ENCODE measurements at places on chromosomes 1 and 21.

DNA sequence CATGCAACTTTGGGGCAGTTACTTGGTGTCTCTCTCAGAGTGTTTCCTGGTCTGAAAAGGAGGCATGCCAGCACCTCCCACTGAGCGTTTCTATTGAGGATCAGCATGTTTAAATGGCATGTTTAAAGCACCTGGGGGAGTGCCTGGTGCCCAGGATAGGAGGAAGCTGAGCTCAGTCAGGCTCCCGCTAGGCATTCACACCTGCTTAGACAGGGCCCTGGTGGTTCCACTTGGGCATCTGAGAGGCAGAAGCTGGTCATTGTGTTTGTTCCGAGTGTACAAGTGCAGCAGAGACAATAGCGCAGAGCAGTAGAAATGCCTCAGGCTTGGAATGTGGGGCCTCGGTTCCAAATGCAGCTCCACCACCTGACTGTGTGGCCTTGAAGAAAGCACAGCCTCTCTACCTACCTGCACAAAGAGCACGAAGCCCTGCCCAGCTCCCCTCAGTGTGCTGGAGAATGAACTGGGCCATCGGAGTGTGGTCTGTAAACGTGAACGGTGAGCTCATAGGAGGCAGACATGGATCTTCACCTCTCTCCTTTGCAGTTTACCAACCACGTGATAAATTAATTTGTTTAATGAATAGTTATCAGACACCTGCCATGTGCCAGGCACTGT is 20.3 kb upstream of the TMEM222 start:
- no peak for DNase-seq

DNA sequence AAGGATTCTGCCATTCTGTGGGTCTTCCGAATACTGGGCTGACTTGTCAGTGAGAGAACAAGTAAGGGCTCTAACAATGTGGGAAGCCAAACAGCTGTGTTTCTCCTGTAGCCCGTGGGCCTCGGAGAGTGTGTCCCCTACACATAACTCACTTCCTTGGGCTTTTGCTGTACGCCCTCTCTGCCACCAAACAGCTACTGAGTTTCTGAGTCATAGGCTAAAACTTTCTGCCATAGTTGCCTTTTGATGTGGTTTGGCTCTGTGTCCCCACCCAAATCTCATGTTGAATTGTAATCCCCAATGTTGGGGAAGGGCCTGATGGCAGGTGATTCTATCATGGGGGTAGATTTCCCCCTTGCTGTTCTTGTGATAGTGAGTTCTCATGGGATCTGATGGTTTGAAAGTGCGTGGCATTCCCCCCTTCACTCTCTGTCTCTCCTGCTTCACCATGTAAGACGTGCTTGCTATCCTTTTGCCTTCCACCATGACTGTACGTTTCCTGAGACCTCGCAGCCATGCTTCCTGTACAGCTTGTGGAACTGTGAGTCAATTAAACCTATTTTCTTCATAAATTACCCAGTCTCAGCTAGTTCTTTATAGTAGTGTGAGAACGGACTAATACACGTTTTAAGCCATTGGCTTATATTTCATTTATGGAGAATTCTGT is 194.8 kb upstream of the HMCN1 start:
- DNase-seq: no peak

DNA sequence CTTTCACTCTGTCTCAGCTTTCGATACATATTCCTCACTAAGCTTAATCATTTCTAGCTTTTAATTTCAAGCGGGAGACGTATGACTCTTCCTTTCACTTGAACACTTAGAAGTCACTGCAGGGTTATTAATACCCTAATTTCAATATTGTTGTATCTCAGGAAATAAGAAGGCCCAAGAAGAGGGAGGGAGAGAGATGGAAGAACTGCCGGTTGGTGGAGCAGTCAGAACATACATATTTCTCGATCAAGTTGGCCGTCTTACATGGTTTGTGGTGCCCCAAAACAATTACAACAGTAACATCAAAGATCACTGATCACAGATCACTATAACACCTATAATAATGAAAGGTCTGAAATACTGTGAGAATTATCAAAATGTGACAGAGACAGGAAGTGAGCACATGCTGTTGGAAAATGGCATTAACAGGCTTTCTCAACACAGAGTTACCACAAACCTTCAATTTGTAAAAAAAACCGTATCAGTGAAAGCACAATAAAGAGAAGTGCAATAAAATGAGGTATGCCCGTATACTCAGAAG is 145.4 kb upstream of the HP1BP3 start:
- no peak for DNase-seq

DNA sequence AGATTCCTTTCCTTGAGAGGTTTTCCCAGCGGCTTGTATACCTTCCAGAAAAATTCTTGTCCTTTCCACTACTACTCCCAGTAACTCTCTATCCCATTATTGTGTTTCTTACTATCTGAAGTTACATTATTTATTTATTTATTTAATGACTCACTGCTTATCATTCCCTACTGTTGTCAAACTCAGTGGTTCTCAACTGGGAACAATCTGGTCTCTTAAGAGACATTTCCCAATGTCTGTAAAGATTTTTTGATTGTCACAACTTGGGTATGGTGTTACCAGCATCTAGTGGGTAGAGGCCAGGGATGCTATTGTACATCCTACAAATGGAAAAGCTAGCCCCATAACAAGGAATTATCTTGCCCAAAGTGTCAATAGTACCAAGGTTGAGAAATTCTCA is 771.5 kb upstream of the ADGRL2 start:
- no peak for DNase-seq

DNA sequence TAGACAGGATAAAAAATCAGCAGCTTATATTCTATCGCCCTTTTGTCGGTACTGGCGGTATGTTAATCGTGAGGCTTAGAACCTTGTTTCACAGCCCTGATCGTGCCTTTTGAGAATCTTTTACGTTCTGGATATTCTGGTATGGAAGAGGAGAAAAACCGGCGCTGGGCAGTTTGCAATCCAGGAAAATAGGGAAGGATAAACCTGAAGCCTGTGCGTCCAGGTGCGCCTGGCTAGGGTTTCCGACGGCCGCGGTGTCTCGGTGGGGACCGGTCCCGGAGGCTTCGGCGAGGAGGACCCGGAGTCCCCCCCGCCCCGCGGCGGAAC is 258 bp upstream of the SYPL2 start:
- no peak for DNase-seq

DNA sequence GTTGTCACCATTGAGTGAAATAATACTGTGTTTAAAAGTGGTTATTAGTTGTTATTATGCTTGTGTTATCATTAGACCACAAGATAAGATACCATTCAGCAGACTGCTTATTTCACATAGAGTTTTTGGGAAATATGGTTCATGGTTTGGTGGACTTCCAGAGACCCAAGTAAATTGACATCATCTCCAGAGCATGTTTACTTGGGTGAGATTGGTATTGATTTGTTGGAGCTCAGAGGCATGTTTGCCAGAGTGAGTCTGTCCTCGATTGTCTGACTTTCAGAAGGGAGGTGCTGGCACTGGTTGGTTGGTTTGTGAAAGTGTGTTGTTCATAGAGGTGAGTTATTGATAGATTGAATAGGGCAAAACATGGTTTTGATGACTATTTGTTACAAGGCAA is 291.4 kb downstream of the TGFB2 start:
- DNase-seq: no peak

DNA sequence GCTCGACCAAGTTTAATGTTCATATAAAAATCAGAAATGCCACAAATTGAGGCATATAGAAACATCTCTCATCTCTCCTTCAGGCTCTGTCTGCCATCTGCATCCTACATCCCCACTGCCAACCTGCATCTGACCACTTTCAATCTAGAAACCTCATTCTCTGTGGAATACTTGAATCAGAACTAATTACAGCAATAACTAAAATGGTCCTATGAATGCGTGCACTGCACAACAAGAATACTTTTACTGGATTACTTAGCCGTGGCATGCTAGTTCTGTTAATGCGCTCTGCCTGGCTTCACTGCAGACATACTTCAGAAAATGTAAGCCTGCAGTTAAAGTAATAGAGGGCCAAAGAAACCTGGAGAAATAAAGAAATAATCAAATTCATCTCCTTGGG is 89.8 kb upstream of the NR5A2 start:
- DNase-seq: no peak

DNA sequence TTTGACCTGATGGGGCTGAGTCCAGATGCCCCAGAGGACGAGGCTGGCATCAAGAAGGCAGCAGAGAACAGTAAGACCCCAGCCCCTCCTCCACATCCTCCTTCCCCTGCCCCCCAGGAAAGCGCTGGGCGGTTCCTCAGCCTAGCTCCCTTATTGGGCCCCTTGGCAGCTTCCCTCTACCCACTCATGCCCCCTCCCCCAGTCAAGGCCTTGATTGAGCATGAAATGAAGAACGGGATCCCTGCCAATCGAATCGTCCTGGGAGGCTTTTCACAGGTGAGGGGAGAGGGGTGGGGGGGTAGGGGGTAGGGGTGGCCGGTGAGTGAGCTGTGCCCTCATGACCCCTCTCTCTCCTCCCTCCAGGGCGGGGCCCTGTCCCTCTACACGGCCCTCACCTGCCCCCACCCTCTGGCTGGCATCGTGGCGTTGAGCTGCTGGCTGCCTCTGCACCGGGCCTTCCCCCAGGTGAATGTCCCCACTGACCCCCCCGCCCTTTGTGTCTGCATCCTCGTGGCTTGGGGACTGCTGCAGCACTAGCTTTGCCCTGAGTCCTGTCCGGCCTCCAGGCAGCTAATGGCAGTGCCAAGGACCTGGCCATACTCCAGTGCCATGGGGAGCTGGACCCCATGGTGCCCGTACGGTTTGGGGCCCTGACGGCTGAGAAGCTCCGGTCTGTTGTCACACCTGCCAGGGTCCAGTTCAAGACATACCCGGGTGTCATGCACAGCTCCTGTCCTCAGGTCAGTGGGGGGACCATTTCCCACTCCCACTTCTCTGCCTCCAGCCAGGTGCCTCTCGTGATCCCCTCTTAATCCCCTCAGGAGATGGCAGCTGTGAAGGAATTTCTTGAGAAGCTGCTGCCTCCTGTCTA is 3.2 kb downstream of the LYPLA2 start:
- no peak for DNase-seq

DNA sequence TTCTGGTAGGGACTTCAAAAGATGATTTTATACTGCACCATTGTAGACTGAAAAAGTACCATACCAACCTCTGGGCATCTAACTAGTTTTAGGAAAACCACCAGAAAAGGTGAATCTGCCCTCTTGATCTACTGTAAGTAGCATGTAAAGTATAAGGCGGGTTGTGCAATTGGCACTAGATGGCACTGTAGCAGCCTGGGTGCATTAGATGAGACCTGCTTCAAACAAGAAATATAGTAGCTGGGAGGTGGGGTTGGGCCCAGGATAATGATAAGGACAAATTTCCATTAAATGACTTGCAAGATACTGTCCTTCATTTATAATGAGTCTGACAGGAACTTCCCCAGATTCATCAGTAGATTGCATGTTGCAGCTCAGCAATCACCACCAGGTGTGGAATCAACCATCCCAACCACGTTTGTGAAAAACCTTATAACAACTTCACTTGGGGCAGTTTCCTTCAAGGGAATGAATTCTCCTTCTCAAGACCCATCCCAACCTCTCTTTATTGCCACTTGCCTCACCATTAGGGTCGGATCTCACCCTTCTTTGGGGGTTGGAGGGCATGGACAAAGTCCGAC is 37.3 kb upstream of the IL10 start:
- no peak for DNase-seq

- DNase-seq: no peak
Measured at GRCh38 chr1:12047120-12047876, 15.8 kb upstream of the TNFRSF8 start.

DNA sequence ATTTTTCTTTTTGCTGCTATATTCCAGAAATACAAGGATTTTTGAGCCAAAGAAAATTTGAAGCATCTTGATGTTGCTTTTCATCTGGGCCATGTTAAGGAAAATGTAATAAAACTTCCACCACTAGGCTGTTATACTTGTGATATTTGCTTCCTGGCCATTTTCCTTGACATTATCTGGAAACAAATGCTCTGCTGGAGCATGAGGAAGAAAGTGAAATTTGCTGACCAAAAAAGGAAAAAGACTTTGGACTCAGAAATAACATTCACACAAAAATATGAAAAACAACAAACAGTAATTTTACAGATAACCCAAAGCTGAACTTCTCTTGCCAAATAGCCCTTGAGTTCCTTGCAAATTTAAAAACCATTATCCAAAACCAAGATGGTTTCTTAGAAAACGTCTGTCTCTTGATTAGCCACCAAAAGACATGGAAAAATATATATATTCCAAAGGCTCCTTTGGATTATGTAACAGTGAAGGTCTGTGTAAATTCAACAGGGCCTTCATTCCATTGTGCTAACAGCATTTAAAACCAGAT is 344.5 kb downstream of the LMX1A start:
- DNase-seq: peak; percentile 77

DNA sequence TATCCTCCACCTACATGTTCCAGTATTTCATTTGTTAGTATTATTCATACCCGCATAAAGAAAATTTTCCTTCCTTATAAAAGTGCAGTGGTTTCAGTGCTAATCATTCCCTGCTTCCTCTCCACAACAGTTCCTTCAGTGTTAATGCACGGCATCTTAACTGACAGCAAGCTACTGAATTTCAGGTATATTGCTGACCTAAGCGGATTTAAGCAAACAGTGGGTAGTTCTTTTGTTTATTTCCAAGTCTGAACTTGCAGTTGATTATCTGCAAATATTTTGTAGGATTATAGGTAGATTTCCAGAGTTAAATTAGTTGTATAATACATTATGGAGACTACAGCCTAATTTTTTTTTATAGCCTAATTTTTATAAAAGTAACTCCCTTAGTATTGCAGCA is 15.1 kb upstream of the DR1 start:
- DNase-seq: no peak

DNA sequence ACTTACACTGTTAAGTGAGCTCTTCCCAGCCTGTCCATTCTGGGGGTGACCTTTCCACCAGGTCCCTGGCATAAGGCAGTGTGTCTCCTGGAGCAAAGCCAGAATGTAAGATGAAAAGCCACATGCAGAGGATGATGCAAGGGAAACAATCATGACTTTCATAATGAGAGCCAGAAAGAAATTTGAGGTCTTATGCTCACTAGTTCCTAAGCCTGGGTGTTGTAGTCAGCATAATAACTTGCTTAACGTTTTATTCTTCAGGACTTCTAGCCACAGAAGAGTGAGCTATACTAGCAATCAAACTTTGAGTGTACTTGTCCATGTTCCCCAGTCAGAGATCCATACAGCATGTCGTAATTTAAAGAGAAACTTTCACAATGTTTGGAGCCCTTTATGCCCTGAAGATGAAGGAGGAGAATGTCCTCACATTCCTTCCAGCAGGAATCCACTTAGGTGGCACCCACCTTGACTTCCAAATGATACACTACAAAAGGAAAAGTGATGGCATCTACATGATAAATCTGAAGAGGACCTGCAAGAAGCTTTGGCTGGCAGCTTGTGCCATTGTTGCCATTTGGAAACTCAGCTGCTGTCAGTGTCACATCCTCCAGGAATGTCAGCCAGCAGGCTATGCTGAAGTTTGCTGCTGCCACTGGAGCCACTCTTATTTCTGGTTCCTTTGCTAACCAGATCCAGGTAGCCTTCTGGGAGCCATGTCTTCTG is 60.5 kb upstream of the FOXD3 start:
- peak; percentile 64 for DNase-seq

Data from tongue (tissue), 3 donors.